ENCODE measurements at places on chromosomes 4 and X.
A peak's percentile ranks its signal among the peaks of the same experiment; 100 is the strongest.

- DNase-seq = no peak
These were observed 33.4 kb downstream of the AFAP1 start for GRCh38 chr4:7906171-7906701.

GRCh38 chr4:189443341-189443740, 497.3 kb upstream of the FRG1 start:
- DNase-seq = no peak

DNA sequence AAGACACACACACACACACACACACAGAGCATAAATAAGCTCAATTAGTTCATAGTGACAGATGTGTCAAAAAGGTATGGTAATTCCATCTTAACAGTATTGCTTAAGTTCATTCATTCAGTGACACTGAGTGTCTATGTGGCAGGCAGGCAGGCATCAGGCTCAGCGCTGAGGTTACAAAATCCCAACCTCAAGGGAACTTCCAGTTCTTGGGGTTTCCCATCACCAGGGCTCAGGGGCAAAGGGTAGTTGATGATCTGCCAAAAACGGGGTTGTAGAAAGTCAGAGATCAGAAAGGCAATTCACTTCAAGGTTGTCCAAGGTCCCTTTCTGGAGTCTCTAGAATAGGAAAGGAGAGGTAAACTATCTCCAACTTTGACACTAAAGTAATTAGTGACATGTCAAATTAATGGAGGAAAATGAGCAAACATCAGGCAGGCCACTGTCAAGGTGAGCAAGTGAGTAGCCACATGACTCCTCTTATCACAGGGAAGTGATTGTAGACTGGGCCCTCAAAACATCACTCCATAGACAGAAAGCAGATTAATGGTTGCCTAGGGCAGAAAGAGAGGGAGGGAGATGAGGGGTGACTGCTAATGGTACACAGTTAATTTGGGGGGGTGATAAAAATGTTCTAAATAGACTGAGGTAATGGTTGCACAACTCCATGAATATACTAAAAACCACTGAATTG, 41.8 kb downstream of the GPC4 start:
- DNase-seq = no peak

DNA sequence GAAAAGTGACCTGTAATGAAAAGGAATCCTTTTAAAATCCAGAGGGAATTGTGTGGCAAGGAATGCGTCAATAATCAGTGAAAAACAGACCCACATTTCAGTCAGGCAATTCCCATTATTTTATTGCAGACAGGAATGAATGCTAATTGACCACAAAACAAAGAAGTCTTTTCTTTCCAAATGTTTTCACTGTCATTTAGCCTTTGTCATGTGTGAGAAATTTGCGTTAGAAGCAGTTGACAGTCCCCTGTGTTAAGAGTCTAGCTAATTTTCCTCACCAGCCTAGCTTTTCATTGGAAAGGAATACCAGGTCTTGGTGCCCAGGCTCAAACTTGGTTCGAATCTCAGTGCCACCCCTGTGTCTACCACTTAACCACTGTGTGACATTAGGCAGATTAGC, 83.4 kb downstream of the KIT start:
- no peak for DNase-seq

- no peak for DNase-seq
These were observed 5.0 kb downstream of the GPR78 start for GRCh38 chr4:8585186-8585585.

- DNase-seq = peak; percentile 83
These were observed 9.6 kb upstream of the CHRNA9 start for GRCh38 chr4:40325406-40326019.

DNA sequence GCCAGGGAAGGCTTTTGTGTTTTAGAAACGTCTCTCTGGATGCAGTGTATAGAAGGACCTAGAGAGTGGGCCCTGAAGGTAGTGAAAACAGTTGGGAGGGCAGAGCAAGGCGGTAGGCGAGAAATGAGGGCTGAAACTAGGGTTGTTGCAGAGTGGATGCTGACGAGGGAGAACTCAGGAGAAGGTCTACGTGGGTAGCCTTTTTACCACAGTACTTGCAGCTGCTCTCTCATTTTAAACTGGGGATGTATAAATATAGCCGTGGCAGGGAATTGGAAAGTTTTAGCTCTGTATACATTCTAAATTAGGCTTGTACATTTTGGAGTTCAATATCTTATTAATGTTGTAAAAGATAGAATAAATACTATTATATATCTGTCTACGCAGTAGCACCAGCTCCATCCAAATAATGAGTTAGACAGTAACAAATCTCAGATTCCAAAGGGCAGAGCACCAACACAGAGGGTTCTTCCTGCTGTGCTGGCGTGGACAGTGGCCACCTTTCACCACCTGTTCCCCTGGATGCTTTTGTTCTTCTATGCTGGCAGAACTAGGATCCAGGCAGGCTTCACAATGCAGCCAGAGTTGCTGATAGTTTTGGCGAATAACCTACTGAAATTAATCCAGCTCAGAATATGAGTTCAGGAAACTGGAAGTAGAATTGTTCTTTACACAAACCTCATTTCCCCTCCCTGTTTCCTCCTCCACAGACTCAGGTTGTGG, 31.7 kb downstream of the CCNG2 start:
- no peak for DNase-seq

DNA sequence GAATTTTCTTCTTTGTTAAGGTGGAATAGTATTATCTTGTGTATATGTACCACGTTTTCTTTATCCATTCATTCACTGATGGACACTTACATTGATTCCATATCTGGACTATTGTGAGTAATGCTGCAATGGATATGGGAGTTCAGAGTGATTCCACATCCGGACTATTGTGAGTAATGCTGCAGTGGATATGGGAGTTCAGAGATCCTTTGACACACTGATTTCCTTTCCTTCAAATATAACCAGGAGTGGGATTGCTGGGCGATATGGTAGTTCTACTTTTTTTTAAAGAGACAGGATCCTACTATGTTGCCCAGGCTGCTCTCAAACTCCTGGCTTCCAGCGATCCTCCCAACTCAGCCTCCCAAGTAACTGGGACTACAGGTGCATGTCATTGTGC, 12.1 kb downstream of the TMEM156 start:
- no peak for DNase-seq

GRCh38 chr4:159498446-159499115, 395.7 kb downstream of the RAPGEF2 start:
- no peak for DNase-seq

DNA sequence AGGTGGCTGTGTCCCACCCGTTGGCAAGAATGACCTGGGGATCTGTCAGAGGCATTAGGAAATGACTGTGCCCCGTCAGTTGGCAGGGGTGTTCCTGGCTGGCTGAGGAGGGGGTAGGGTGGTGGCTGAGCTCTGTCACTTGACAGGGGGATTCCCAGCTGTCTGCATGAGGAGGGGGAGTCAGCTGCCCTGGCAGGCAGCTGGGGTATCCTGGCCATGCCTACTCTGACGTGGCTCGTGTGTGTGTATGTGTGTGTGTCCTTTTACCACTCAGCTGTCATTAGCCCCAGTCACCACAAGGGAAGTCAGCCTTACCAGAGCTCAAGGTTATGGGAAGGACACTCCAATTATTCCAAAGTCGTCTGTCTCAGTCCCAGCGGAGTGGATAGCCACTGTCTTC, 93.2 kb downstream of the EFNB1 start:
- DNase-seq = no peak

- DNase-seq = no peak
These were observed 2394.2 kb upstream of the AGA start for GRCh38 chr4:179836179-179837075.

- peak; percentile 46 for DNase-seq
These were observed at the start of gene USP46 for GRCh38 chr4:52659001-52659721. TSS of gene USP46 (minus strand) at chr4:52659301. CDS start at chr4:52659150, 151 bp downstream.

DNA sequence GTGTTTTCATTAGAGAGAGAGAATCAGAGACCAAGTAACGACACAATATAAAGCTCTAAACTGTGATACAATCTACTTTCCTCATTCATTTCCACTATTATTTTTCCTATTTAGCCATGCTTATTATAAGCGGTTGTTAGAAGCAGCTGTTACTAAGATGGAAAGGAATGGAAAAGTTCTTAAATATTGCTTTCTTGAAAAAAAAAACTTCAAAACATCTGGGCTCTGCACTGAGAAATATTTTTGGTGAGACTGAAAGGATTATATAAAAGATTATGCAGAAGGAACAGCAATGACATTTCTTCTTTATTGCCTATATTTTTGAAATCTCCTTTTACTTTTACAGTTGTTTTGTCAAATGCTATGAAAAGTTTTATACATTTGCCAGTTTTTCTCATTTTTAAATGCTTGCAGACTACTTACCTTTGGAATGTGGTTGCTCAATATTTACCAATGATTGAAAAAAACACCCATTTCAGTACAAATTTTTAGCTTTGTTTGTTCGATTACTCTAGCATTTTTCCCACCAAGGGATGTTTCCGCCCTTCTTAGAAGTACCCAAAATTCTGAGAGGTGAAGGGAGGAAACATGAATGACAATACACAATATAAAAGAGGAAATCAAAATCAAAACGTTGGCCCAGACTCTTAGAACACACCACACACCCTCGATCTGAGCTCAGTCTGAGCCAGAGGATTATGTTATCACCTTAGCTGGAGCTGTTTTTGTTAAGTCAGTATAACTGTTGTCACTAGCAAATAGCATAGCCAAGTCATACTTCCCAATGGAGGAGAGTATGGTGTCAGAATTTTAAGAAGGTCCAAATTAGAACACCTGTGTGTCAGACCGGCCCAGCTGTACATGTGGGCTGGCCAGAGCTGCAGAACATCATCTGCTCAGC, 18.4 kb downstream of the DKK2 start:
- DNase-seq = no peak

GRCh38 chrX:74292808-74293123, 11.2 kb upstream of the ZCCHC13 start:
- DNase-seq = no peak

DNA sequence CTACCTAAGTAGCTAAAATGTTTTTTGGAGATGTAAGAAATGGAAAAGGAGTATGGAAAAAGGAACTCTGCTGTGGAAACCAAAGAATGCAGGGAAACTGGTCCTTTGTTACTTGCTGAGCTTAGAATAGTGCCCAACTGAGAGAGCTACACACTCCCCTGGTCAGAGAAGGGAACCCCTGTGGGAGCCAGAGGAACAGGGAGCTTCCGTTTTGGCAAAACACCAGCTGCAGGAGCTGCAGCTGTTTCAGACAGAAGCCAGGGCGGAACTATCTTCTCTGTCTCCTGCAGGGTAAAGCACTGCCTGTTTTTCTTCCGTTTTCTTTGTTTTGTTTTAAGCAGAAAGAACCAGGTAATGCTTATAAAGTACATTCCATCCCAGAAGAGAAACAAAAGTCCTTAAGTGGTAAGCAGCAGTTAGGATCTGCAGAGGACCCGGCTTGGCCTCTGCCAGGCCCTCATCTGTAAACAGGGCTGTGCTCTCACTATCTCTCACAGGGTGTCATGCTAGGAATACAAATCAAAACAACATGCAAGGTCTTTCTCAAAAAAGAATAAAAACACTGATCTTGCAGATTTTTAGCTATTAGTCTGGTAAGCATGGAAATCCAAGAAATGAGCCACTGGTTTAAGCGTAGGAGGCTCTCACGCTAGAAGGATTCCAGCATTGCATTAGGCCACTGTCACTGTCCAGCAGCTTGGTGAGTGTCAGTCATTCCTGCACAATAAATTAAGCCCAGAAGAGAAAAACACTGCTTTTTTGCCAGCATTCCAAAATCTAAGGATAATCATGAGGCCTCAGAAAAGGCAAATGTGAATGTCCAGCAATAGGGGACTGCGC, 76.1 kb downstream of the CHST7 start:
- DNase-seq = no peak

GRCh38 chr4:121122661-121123060, 41.5 kb downstream of the TNIP3 start:
- DNase-seq = no peak

DNA sequence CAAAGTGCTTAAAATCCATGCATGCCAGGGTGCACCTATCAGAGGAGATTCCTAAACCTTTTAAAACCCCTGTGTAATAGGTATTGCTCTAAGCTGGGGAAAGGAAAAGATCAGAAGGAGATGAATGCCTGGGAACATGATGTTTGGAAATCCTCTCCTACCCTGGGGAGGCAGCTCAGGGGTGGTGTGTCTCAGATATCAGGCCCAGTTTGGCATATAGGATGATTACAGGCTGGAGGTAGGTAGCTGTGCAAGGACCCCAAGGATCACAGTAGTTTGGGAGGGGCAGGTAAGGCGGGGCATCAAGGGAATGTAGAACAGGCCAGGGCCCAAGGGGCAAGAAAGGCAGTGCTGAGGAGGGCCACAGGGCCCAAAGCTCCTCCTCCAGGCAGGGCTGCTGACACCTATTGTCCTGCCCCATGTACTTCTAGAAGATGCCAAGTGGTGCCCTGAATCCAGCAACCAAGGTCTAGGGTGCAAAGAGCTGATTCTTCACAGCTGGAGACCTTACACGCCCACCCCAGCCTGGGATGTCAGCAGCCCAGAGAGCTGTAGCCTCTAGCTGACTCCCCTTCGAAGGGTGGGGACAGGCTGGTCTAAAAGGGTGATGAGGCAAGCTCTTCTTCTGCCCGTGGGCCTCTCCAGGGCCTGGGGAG, 17.6 kb downstream of the SASH3 start:
- no peak for DNase-seq

GRCh38 chr4:170497112-170497511, 407.4 kb upstream of the AADAT start:
- DNase-seq = no peak

DNA sequence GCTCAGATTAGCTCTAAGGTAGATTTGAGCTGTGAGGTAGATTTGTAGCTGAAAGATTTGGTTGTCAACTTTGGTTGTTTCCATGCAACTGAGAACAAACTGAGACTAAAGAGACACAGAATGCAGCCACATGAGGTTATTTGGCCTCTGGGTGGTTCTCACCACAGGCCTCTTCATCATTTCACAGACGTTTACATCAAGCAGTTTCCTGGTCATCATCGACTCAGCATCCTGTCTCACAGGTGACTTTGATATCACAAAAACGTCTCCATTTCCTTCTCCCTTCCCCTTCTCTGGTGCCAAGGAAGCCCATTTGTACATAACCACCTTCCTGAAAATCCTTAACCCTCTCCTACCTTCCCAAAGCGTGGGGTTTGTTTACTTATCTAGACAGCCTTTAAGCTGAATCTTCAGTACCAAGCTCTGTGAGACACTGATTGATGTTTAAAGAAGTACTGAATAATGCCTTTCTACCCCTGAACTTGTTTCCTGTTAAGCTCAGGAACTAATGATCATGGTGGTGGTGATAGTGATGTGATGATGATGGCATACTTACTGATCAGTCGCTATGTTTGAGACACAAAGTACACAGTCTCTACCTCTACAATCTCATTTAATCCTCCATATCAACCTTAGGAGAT, 81.9 kb downstream of the FAM114A1 start:
- DNase-seq = peak; percentile 47

Data from CD4-positive, alpha-beta T cell treated with Interleukin-1 beta for 1 hour (primary cell).